ENCODE measurements at places on chromosomes 1 and 21. TPM values are rescaled to one million over a fixed set of nuclear protein-coding genes. Genes with fewer than 3 reads are reported as not detected.

CPT2 gene
- 10.6 TPM for polyA plus RNA-seq

GRCh38 chr21:38524168-38525153 lies 26.2 kb upstream of the ERG start:
- no peak for DNase-seq

- no peak for DNase-seq
Observed at GRCh38 chr1:173020138-173020750, 30.5 kb downstream of the TNFSF18 start.

GRCh38 chr1:245791410-245792312 lies 636.9 kb downstream of the KIF26B start:
- DNase-seq, result no peak

RABGAP1L gene
- polyA plus RNA-seq, result 14.2 TPM

OPRD1 gene
- 0.59 TPM for polyA plus RNA-seq

GRCh38 chr1:17244821-17245740 lies 3.8 kb upstream of the PADI3 start:
- no peak for DNase-seq

- DNase-seq, result no peak
Observed at GRCh38 chr1:220255204-220255603, 17.0 kb downstream of the RAB3GAP2 start.

ZSWIM5 gene
- polyA plus RNA-seq, result 0.67 TPM

BCAR3 gene
- 18.5 TPM for polyA plus RNA-seq

DNA sequence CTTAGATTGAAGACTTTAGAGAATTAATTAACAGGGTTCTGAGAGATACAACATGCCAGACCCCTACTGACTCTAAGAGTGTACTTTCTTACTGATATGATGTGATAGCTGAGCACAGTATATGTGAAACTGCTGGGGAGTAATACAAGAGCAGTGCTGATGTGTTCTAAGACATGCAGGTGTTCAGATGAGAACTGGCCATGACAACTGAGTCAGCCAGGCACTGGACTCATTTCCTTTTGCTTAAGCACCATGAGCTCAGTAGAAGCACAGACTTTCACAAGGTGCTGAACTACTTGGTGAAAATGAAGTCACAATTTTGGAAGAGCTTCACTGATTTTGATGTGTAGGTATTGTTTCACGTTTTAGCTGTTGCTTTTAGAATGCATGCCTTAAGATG lies 15.9 kb upstream of the POGZ start:
- no peak for DNase-seq

- no peak for DNase-seq
Observed at GRCh38 chr1:170095976-170096748, 21.7 kb upstream of the KIFAP3 start.

GRCh38 chr1:106360252-106360651 lies 696.2 kb upstream of the PRMT6 start:
- no peak for DNase-seq

F13B gene
- not detected for polyA plus RNA-seq

PIGP gene
- 34.3 TPM for polyA plus RNA-seq

DNA sequence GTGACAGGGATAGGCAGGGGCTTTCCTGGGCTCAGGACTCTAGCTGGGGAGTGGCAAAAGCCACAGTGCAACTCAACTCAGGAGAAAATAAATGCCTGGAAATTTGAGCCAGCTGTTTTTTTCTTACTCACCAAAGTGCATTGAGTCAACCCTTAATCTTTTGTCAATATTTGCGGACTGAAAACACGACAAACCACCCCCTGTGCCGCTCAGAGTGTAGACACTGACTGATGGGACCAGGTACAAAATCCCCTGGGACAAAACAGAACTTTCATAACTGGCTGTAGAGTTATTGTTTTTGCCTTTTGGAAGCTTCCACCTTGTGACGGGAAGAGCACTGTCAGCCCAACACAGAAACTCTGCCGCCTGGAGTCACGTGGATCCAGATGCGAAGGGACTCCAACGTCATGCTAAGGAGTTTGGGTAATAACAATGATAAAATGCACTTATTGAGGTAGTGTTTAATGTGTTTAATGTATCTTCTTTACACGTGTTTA lies 164.6 kb downstream of the PLPP3 start:
- DNase-seq, result no peak

DNA sequence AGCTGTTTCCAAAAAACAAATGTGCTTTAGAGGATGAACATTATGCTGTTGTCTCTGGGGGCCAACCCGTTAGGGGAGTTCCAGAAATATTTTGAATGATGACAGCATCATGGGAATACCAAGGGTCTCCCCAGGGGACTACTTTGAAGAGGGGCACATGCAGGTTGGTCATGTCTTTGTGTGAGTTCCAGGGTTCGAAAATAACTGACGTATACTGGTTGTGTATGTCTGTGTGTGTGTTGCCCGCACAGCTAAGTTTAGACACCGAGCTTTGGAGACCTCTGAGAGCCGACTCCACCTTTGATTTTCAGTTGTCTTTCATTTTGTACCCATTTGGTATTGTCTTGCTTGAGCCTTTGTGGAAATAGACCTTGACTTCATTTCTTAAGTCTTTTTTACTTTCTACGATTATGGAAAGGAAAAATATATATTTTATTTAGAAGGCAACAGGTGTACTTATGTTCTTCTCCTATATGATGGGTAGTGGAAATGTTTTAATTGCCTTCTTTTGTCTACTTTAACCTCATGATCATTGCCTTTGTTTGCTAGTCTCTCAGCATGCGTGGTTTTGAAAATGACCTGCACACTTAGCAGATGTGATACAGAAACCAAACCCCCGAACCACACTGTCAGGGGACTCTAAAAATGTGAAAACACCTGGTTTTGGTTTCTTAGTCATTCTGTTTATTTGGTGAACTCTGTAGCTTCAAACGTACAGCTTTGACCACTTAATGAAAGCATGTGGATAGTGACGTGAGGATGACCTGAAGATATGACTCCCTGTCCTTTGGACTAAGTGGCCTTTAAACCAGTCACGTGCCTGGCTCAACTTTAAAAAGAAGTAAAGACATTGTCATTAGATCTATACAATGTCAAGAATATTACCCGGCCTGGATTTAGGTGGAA lies 56.5 kb downstream of the GALNT2 start:
- no peak for DNase-seq

DNA sequence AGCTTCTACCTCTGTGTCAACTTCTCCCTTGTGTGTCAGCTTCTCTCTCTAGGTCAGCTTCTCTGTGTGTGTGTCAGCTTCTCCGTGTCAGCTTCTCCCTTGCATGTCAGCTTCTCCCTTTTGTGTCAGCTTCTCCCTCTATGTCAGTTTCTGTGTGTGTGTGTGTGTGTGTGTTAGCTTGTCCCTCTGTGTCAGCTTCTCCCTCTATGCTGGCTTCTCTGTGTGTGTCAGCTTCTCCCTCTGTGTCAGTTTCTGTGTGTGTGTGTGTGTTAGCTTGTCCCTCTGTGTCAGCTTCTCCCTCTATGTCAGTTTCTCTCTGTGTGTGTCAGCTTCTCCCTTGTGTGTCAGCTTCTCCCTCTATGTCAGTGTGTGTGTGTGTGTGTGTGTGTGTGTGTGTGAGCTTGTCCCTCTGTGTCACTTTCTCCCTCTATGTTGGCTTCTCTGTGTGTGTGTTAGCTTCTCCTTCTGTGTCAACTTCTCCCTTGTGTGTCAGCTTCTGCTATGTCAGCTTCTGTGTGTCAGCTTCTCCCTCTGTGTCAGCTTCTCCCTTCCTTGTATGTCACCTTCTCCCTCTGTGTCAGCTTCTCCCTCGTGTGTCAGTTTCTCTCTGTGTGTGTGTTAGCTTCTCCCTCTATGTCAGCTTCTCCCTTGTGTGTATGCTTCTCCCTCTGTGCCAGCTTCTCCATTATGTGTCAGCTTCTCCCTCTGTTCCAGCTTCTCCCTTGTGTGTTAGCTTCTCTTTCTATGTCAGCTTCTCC lies 6.3 kb upstream of the UBXN10 start:
- no peak for DNase-seq

- no peak for DNase-seq
Observed at GRCh38 chr1:163414778-163415177, 93.0 kb downstream of the NUF2 start.

DNA sequence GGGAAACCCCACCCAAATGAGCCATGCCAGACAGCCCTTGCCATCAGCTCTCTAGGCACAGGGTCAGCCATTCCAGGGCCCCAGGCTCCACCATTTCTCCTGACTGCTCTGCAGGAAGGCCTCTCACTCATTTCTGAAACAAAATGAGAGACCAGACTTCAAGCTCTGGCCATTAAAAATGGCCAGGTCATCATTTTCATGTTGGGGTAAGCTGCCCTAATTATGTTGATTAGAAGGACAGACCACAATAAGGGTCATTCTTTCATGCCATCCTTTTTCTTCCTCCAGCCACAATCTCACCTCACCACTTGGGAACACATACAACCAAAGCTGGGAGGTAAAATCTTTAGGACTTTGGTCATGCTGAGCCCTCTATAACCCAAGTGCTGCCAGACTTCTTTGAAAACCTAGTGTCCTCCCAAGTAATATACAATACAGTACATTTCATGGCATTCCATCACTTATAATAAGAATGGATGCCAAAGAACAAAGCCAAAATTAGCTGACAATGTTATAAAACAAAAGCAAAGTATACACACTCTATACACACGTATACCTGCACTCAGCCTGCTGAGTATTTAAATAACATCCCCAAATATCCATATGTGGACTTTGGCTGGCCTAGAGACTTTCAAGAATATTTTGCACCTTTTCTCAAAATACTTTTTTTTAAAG lies 22.4 kb upstream of the RBBP5 start:
- no peak for DNase-seq

DNA sequence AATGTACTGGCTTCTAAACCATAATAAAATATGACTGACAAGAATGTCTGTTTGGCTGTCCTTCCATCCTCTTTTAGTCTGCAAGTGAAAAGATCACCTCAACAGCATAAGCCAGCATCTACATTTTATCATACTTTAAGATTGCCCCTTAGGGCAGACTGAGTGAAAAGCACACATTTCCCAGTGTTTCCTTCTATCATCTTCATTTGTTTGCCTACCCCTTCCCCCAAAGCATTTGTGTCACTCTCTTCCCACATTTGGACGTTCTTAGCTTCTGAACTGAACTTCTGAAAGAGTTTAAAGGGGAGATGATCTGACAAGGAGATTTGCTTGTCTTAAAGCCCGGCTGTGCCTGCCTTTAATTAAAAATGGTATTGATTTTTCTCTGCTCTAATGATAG lies 322.2 kb downstream of the SPATA17 start:
- no peak for DNase-seq

DNA sequence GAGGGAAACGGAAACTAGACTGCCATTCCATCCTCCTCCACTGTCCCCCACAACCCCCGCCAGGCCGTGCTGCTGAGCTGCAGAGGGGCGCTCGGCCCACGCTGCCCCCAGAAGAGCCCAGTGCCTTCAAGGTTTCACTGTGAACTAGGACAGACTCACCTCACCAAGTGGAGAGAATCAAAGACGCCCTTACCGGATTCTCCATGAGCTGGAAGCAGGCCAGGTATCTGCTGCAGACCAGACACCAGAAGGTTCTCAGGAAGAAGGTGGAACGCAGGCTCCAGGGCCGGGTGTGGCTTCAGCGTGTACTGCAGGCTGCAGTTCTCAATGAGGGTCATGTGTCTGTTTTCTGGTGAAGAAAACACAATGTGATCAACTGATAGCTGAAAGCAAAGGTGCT lies 30.6 kb downstream of the NPHP4 start:
- DNase-seq, result no peak

TTC39A gene
- 4.2 TPM for polyA plus RNA-seq

- no peak for DNase-seq
Observed at GRCh38 chr1:89952605-89953130, 42.2 kb upstream of the ZNF326 start.

DNA sequence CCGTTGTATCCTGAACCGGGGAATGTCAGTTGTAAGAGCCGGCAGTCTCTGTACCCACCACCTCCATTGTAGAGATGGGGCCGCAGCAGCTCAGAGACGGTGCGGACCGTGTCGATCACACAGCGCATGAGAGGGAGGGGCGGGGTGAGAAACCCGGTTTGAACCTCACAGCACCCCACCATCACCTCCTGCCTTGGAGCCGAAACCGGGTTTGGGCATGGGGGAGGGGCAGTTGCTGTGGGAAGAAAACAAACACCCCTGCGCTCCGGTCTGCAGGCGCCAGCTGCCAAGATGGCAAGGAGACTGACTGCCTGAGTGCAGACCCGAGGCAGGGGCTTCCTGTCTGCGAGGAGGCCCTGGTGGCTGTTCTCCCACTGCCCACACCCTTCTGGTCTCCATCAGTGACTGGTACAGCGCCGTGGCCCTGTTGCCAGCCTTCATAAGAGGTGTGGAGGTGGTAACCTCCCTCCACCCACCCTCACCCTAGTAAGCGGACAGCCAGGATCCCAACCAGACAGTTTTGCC lies 69.2 kb upstream of the SSBP3 start:
- DNase-seq, result no peak

DNA sequence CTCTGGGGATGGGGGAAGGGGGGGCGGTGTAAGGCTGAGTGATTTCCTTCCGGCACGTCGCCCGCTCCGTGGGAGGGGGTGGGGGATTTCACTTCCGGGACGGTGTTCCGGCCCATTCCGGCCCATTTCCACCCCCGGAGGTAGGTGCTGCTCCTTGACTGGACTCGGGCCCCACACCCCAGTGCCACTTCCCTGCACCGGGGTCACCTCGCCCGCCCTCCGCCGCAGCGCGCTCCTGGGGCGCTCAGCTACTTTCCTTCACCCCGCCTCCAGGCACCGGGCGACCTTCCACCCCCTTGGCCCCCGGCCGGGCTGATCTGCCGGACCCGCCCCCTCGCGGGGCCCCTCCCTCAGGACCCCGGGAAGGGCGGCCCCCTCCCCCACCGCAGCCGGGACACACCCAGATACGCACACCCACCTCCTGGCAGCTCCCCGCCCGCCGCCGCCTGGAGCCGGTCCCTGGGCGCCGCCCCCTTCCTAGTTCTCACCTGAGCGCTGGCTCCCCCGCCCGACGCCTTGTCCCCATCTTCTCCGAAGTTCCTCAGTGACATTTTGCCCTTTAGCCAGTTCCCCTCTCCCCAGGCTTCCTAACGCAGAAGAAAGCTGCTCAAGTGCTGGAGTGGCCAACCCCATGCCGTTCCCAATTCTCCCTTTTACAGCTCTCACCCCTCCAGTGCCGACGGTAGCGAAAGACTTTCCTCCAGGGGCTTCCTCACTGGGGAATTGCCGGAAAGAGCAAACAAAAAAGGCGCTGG lies at the start of gene ZBTB37:
Gene ZBTB37, plus strand, starts transcription at position 115 of the 755 bp plus-strand sequence. CDS start 1,846 bp downstream, outside the sequence.
- peak; percentile 69 for DNase-seq

GRCh38 chr1:168498956-168499687 lies 44.7 kb downstream of the XCL2 start:
- no peak for DNase-seq

IFI6 gene
- polyA plus RNA-seq, result 47.6 TPM

TNNT2 gene
- 976 TPM for polyA plus RNA-seq

VSIG8 gene
- polyA plus RNA-seq, result not detected

GRCh38 chr1:38037221-38037939 lies 9.2 kb downstream of the POU3F1 start:
- DNase-seq, result no peak

- DNase-seq, result no peak
Observed at GRCh38 chr1:248804771-248805681, 20.7 kb downstream of the SH3BP5L start.

LCE3D gene
- not detected for polyA plus RNA-seq

- no peak for DNase-seq
Observed at GRCh38 chr1:1041092-1041523, 21.2 kb downstream of the AGRN start.

GRCh38 chr1:15957221-15958095 lies 18.4 kb downstream of the ZBTB17 start:
- DNase-seq, result no peak

- no peak for DNase-seq
Observed at GRCh38 chr1:245575710-245576109, 420.9 kb downstream of the KIF26B start.

- no peak for DNase-seq
Observed at GRCh38 chr1:7485826-7486225, 285.3 kb upstream of the VAMP3 start.

Measured in muscle of back (tissue), 13 donors.